ENCODE measurements at places on chromosomes 1 and 21. TPM values are rescaled to one million over a fixed set of nuclear protein-coding genes. Genes with fewer than 3 reads are reported as not detected.
A peak's percentile ranks its signal among the peaks of the same experiment; 100 is the strongest.

- no peak for ATAC-seq
Observed at GRCh38 chr21:44847261-44848056, 26.0 kb downstream of the PTTG1IP start.

- ATAC-seq = peak; percentile 82
Observed at GRCh38 chr1:157198619-157199420, 60.6 kb upstream of the ETV3 start.

DNA sequence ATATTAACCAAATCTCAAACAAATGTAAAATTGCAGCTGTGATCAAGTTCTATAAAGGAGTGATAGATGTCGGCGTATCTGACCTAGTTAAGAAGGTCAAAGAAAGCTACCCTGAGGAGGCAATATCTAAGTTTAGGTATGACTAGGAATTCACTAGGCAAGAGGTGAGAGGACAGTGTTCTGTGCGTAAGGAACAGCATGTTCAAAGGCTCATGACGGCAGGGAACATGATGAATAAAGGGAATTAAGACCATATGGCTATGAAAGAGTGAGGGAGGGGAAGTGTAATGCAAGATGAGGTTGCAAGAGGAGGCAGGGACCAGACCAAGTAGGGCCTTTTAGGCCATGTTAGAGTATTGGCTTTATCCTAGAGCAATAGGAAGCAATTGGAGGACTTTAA, 8.6 kb downstream of the LIX1L start:
- no peak for ATAC-seq

DNA sequence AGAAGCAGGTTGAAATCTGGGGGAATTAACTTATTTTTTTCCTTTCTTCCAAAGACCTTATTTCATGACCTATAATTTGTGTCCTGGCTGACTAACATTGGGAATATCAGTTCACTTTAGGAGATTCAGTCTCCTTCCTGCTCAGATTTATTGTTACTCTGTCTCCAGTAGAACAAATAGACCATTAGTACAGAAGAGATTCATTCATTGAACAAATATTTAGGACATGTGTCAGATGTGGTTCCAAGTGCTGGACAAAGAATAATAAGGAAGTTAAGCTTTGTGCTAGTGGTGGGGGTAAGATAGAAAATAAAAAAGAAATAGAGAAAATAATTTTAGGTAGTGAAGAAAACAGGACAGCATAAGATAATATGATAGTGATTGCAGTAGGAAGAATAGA, 20.3 kb downstream of the ZMYM4 start:
- ATAC-seq = no peak

DNA sequence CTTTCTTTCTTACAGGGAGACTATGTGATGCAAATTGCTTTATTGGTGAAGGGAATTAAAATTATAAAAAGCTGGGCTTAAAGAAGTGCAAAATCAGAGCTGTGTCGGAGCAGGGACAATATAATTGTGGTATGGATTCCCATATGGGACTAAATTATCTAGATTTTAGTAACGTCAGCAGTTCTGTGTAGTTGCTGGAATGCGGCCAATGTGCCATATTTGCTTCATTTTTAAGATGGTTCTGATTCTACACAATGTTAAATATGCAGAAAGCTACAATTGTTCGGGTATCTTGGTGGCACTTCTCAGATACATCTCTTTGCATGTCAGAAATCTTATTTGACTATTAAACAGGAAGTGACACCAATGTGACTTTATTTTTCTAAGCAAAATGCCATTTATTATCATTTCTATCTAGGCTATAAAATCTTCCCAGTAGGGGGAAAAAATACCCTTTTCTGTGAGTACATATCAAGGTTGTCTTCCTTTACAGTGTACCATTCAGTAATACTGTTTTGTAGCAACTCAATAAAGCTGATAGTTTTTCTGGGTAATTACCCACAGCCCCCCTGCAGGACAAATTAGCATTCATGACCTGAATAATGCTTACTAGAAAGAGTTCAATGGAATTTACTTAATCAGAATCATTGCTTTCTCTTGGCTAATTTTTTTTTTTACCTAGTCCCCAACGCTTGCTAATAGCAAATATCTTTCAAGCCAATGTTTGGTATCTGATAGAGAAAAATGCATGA, 288.3 kb upstream of the ADGRL2 start:
- no peak for ATAC-seq

DNA sequence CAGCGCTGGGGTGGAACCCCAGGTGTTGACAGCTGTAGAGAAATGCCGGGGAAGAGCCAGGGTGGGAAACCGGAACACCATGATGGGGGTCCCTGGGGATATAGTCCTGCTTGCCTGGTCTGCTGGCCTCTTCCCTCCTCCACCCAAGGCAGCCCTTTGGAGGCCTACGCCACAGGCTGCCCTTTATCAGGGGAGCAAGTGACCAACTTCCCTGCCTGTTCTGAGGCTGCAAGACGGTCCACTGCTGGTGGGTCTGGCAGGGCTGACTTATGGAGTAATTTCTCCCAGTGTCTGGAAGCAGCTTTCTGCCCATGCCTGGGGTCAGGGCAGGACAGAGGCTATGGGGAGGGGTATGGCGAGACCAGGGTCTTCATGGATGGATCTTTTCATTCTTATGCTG, 50.8 kb upstream of the EDN2 start:
- ATAC-seq = no peak

DNA sequence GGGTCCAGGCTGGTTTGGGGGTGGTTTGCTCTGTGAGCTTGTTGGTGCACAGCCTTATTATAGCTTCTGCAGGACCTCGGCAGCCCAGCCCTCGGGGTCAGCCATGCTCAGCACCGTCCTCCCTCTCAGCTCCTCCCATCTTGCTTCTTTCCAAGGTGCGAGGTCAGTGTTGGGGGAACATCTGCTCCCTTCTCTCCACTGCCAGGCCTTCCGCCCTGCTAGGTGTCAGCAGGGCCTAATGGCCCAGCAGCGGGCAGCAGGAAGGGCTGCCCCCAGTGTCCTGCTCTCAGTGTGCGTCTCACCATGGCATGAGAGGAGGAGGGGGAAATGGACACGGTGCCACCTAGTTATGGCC, 36.5 kb upstream of the LRRC3 start:
- ATAC-seq = no peak

GRCh38 chr1:72485801-72486200, 203.5 kb upstream of the NEGR1 start:
- ATAC-seq = no peak

DNA sequence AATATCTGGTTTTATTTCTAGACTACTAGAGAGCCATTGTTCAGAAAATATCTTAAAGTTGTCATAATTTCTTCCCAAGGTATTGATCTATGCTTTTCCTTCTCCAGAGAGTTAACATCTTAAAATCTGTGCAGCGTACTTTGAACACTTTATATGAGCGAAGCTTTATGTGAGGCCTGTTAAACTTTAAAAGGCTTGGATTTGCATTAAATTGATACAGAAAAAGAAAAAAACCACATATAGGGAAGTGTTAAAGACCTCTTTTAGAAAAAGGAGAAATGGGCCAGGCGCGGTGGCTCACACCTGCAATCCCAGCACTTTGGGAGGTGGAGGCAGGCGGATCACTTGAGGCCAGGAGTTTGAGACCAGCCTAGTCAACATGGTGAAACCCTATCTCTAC, 59.2 kb upstream of the MORC3 start:
- ATAC-seq = no peak

- ATAC-seq = no peak
Observed at GRCh38 chr1:112761714-112762480, 46.8 kb upstream of the PPM1J start.

- no peak for ATAC-seq
Observed at GRCh38 chr1:183237046-183237445, 51.0 kb downstream of the LAMC2 start.

Gene ICOSLG
- 0.56 TPM for total RNA-seq

Gene TMEM39B
- 14.1 TPM for total RNA-seq

Gene RSRP1
- 103 TPM for total RNA-seq

Gene FMO1
- 3.3 TPM for total RNA-seq

Gene GPA33
- 1.2 TPM for total RNA-seq

Gene CD164L2
- total RNA-seq = 0.23 TPM

Gene SHISAL2A
- total RNA-seq = 0.92 TPM
